ENCODE measurements at places on chromosomes 2 and 18.

DNA sequence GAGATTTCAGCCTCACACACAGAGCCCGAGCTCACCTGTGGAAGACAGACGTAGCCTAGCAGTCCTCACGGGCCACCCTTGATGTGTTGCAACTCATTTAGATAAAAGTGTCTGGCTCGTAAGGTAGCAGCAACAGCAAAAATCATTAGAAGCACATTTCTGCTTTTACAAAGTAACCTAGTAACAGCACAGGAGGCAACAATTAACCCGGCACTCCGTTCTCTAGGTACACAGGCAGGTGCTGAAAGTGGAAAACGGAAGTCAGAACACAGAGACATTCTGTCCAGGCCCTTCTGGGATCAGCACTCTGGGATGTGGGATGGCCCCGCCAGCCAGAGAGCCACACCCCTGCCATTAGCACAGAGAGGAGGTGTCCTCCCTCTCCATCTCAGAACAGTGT lies 99.3 kb downstream of the KLHL29 start:
- no peak for DNase-seq

GRCh38 chr2:74831693-74832530 lies 2.0 kb upstream of the HK2 start:
- no peak for DNase-seq

GRCh38 chr2:105609746-105610402 lies 134.8 kb upstream of the NCK2 start:
- no peak for DNase-seq

GRCh38 chr2:149441255-149441654 lies 110.9 kb downstream of the LYPD6 start:
- DNase-seq: no peak

- no peak for DNase-seq
Observed at GRCh38 chr2:10267551-10268465, 34.9 kb upstream of the HPCAL1 start.

DNA sequence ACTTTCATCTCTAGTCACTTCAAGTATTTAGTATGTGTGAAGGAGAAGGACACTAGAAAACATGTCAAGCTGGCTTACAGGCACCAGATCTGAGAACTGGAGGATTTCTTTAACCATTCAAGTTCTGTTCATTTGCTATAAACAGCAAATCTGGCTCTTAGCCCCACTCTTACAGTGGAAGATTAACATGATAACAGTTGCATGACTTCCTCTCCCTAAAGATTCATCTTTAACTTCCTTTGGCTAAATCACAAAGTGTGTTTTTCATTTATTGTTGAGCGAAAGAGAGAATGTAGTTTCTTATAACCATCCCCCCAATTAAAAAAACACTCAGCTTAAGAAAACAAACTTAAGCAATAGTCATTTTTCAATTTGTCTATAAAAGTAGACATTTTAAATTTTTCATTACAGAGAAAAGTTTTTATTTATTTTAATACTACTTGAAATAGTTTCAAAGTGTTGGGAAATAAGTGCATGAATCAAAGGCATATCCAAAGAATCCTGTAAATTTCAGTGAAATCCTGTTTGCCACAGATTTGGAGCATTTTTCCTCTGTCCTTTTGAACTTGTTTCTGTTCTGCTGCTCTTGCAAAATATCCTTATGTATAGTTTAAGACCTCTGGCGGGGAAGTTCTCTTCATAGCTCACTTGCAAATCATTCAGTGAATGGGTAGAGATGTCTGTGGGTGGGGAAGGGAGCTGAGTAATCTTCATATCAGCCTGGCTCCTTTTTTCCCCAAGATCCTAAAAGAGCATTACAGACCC lies 241.0 kb upstream of the RBBP8 start:
- DNase-seq: no peak

- no peak for DNase-seq
Observed at GRCh38 chr2:156826341-156826933, 390.3 kb downstream of the GPD2 start.

GRCh38 chr2:119013671-119014070 lies 71.7 kb downstream of the MARCO start:
- no peak for DNase-seq

- no peak for DNase-seq
Observed at GRCh38 chr2:144354953-144355352, 165.0 kb downstream of the ZEB2 start.

- no peak for DNase-seq
Observed at GRCh38 chr18:46243095-46243494, 138.9 kb downstream of the HAUS1 start.

DNA sequence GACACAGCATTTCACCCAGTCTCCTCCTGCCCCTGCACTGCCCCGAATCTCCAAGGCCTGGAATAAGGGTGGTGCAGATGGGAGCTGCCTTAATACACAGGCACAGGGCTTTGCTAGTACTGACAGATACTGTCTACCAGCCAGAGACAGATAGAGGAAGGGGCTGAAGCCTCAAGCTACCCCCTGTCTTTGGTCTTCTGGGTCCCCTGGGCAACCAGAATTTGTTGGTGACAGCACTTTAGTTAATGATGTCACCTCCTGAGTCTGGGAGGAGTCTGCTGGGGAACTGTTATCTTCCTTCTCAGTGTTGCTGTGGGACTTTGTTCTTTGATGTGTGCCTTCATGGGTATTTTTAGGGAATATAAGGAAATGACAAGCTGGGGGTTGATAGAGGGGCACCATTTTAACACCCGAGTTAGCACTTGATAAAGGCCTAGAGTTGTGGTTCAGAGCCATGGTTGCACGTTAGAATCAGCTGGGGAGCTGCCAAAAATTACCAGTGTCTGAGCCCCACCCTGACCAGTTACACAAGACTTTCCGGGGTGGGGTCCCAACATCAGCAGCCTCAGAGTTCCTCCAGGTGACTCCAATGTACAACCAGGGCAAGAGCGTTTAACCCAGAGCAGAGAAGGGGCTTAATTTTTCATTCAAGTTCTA lies 136.8 kb downstream of the SMAD7 start:
- DNase-seq: no peak

DNA sequence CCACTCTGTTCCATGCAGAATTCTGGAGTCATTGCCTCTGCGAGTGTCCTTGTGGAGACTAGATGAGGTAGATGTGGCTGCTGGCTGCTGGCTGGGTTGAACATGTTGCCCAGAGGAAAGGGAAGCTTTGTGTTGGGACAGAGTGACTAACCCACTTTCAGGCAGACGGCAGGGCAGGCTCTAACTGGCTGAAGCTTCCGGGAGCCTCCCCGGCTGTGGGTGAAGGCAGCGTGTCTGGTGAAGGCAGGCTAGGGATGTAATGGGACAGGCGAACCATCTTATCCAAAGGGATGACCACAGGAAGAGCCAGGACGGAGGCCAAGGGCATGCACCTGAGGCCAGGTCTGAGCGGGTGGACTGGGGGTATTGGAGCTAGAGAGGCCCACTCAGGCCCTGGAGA lies 16.0 kb downstream of the ASPRV1 start:
- DNase-seq: no peak

- DNase-seq: no peak
Observed at GRCh38 chr18:53586923-53587322, 637.5 kb downstream of the MBD2 start.

DNA sequence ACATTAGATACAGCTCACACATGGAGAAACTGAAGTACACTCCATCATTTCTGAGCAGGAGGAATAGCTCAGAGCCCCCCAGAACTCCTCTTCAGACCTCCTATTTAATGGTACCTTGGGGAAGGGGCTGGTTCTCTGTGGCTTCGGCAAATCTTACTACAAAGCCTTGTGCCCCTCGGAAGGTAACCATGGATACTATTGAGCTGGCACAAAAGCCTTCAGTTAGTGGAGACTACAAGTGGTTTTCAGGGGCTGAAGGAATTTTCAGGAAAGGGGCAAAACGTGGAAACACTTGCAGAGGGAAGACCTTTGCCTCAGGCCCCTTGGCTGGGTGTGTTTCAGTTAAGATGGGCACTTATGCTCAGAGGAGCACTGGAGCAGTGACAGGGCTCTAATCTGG lies 1.1 kb upstream of the FAM237A start:
- no peak for DNase-seq

DNA sequence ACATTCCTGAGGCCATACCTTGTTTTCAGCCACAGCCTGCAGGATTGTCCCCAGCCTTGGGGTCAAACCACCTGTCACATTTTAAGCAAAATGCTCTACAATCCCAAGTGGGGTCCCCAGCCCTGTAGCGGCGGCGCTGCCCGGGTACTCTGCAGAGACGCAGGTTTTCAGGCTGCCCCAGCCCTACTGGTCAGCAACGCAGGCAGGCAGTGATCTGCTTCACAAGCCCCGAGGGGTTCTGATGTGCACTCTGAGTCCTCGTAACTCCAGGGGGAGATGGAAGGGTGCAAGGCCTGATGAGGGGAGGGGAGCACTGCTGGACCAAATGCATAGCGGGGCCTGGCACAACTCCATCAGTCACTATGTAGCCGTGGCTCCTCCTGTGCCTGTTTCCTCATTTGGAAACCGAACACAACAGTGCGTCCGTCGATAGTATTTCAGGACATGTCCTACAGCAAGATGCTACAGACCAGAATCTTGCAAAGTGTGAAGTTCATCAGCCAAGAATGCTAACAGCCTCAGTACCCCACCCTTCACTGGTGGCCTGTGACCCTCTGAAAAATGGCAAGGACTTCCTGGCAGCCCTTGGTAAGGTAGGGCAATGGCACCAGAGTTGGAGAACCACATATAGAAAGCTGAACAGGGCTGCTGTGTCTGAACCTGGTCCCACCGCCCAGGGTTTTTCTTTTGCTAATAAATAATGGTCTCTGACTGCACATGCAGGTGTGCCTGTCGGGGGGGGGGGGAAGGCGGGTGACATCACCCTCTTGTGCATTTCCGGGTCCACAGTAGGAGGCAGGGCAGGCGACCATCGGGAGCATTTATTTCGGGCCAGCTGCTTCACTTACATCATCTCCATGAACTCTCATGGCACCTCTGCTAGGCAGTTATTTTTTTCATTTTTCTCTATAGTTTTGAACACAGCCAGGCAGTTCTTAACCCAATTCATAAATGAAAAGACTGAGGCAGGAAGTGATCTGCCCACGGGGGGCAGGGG lies 50.6 kb upstream of the TFCP2L1 start:
- no peak for DNase-seq

- no peak for DNase-seq
Observed at GRCh38 chr2:119826370-119826961, 66.7 kb downstream of the PTPN4 start.

DNA sequence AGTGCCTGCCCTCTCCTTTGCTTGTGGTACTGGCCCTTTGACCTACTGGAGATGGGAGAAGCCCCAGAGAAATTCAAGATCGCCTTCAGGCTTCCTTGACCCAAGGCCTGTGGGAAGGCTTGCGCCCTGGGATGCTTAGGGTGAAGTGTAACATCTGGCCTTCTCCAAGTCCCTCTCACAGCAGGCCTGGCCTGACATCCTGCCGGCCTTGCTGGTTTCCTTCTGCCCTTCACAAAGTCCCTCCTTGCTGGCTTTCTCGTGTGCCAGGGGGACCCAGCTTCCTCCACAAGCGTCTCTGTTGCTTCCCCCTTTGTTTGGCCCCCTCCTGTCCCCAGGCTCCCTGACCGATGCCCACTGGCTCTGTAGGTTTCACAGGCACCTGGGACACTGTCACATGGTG lies 26.4 kb downstream of the TCF7L1 start:
- DNase-seq: no peak

- DNase-seq: no peak
Observed at GRCh38 chr18:62634979-62635630, 80.2 kb upstream of the PHLPP1 start.

- no peak for DNase-seq
Observed at GRCh38 chr18:36095936-36096519, 28.7 kb upstream of the RPRD1A start.

- no peak for DNase-seq
Observed at GRCh38 chr2:195447323-195447975, 209.6 kb upstream of the SLC39A10 start.

- DNase-seq: no peak
Observed at GRCh38 chr2:238667008-238667407, 180.9 kb upstream of the TWIST2 start.

DNA sequence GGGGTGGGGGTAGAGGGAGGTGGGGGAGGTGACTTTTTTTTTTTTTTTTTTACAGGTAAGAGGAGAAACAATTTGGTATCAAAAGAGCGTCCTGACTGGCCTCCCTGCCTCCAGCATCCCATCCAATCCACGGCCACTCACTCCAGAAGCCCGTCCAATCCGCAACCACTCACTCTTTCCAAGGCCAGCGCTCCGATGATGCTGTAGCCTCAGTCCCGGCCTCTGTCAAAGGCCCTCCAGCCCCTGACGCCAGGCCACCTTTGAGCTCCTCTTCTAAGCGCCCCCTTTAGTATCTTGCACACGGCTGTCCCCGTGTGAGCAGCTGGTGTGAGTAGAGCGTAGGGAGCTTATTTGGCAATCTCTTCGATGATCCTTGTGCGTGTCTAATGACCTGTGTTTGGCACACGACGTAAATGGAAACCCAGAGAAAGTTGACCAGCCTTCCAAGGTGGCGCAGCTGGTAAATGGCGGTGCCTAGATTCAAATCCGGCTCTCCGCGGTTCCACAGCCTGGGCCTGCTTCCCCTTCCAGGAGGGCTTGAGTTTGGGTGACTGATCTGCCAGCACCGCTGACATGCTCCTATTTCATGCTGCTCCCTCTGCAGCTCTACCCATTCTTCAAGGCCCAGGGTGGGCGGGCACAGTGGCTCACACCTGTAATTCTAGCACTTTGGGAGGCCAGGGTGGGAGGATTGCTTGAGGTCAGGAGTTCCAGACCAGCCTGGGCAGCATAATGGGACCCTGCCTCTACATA lies 23.8 kb upstream of the PXDN start:
- DNase-seq: no peak

Data from stimulated activated CD8-positive, alpha-beta memory T cell treated with anti-CD3 and anti-CD28 coated beads, Interleukin-4, amount 100 ng/mL, for 4 hours (primary cell).